T follicular helper cell (primary cell): ENCODE measurements at places on chromosomes 5 and 9.

- no peak for DNase-seq
Observed at GRCh38 chr9:106620866-106621265, 242.1 kb upstream of the ZNF462 start.

GRCh38 chr5:93349613-93350012 is 231.4 kb downstream of the NR2F1-AS1 start:
- DNase-seq, result no peak

DNA sequence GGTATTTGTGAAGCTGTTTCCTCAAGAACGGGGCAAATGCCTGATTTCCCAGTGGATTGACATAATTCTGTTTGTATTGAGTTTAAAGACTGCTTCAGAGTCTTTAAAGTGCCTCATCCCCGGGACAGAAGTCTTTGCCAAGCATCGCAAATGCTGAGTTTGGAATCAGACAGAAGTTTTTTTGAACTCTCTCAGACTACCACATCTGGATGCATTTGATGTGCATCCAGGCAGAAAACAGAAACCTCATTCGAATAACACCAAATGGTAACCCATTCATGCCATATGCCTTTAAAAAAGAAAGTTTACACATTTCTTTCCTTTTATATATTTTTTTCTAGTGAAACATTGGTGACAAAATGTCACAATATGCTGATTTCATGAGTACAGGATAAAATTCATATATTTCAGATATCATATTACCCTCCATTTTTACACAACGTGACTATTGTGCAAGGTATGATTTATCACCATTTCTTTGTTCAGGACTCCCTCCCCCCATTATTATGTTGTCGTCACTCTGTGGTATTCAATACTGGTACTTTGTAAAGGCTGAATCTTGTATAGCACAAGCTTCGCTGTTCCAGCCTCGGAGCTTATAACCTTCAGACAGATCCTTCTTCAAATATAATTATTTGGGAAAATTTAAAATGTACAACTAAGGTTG is 91.1 kb downstream of the ZNF608 start:
- no peak for DNase-seq

- DNase-seq, result no peak
Observed at GRCh38 chr9:111407813-111408212, 76.4 kb downstream of the ECPAS start.

GRCh38 chr5:134851307-134851923 is 5.6 kb downstream of the C5orf24 start:
- DNase-seq, result no peak

GRCh38 chr5:34682926-34683623 is 26.9 kb downstream of the RAI14 start:
- DNase-seq, result no peak

DNA sequence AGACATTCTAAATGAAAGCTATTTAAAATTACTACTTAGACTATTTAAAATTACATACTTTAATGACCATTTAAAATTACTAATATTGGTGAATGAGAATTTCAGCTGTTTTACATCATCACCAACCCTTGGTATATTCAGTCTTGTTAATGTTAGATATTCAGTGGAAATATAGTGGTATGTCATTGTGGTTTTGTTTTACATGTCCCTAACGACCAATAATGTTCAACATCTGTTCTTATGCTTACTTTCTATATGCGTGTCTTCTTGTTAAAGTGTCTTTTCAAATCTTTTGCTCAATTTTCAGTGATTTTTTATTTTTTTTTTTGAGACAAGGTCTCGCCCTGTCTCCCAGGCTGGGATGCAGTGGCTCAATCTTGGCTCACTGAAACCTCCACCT is 279.3 kb upstream of the TARS1 start:
- no peak for DNase-seq

DNA sequence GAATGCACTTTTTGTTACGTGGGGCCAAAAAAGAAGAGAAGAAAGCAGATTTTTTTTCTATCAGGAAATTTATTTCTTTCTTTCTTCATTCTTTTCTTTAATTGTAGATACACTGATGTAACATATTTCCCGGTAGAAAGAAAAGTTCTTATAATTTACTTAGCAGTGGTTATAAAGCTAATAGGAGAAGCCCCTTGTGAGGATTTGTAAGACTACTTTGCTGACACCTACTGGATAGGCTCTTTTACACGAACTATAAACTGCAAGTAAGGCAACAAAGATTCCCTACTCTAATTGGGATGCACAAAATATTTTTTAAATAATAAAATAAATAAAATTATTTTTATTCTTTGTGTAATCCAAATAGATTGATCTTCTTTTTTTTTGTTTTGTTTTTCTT is 284.4 kb downstream of the DNAH5 start:
- DNase-seq, result no peak

DNA sequence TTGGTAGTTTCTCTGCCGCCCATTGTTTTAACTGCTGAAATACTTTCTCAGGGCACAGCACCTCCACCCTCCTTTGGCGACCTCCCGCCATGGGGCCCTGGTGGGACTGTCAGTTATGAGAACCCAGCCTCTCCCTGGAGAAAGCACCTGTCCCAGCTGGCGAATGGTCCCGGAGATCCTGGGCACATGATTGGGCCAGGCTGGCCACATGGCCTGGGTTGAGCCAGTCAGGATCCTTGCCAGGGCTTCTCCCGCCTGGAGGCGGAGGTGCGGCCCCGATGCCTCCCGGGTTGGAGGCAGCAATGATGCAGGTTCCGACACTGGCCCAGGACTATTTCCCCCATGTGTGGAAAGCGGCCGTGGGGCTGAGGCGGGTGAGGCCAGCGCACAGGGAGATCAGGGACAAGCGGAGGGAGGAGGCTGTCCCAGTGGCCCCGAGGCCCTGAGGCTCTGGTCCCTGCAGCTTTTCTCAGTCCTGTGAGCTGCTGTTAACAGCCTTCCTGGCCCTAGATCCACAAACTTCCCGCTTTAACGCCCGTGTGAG is 13.6 kb downstream of the UNC5A start:
- DNase-seq, result no peak

DNA sequence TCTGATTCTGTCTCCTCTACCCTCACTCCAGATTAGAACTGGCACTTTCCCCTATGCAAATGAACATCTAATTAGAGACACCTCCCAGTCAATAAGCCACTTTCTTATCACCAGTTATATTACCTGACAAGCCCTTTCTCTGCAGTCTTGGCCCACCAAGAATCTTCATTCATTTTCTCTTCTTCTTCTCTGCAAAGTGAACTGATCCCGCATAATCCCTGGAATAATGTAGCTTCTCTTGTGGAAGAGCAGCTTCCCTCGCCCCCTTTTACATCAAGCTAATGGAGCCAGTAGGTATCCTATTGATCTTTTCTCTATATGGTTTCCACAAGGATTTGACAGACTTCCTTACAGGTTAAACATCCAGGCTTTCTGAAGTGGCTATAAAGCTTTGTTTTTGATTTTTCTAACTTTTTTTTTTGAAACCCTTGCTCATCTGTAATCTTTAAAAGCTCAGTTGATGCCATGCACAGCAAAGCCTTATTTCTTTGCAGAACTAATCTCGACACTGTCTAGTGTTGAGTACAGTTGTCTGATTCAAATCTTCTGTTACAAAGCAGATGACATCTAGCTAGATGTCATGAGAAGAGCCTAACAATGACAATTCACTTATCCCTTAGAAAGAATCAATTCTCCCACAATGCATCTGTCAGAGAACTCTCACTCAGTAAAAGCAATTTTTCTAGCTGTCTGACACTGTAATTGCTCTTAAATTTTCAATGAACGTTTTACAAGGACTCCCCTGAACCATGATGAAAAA is 281.4 kb downstream of the ISL1 start:
- DNase-seq, result no peak

- DNase-seq, result no peak
Observed at GRCh38 chr9:90773617-90774016, 28.0 kb upstream of the SYK start.

DNA sequence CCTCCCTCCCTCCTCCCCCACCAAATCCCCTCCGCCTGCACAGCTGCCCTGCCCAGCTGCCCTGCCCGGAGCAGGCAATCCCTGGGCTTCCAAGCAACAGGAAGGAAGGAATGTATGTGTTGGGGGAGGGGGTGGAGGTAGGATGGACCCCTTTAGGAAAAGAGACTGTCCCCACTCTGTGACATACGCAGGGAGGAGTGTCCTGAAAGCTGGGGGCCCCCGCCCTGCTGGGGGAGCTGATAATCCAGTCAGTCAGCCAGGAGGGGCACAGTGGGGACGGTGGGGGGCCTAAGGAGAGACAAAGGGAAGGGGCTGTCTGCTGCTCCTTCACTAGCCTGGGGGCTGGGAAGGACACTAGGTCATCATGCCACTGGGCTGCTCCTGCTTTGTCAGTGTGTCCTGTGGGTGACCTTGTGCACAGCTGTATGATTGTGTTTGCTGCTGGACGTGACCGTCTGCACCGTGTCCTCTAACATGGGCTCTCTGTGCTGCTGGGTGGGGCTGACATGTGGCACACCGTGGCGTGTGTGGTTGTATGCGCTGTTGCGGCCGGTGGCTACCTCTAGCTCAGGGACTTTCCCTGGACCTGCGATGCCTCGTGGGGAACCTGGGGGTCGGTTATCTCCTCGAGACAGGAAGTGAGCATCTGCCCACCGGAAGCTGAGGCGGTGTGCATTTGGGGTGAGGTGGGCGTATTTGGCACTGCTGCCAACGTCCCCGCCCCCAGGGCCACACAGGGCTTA is 3.0 kb downstream of the N4BP3 start:
- DNase-seq, result no peak

DNA sequence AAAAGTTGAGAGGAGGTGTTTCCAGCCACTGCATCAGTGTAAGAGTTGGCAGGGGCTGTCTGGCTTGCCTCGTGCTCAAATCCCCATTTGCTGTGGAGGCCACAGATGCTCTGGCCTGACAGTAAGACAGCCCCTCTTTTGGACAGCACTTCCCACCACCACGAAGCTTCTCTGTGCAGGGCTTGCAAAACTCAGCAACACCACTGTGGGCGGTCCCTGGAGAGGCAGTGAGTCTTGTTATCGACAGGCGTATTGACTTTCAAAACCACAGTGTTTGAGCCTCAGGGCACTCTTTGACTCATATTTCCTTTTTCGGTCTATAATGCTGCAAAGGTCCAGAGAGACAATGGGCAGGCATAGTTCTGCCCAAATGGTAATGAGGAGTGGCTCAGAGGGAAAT is 539.5 kb downstream of the EBF1 start:
- no peak for DNase-seq

GRCh38 chr5:78545406-78545805 is 103.2 kb downstream of the LHFPL2 start:
- no peak for DNase-seq

DNA sequence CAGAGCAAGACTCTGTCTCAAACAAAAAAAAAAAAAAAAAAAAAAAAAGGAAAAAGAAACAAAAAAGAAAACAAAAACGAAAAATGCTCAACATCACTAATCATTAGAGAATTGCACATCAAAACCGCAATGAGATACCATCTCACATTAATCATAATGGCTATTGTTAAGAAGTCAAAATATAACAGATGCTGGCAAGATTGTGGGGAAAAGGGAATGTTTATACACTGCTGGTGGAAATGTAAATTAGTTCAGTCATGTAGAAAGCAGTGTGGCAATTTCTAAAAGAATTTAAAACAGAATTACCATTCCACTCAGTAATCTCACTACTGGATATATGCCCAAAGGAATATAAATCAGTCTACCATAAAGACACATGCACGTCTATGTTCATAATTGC is 50.4 kb upstream of the PRR16 start:
- no peak for DNase-seq

DNA sequence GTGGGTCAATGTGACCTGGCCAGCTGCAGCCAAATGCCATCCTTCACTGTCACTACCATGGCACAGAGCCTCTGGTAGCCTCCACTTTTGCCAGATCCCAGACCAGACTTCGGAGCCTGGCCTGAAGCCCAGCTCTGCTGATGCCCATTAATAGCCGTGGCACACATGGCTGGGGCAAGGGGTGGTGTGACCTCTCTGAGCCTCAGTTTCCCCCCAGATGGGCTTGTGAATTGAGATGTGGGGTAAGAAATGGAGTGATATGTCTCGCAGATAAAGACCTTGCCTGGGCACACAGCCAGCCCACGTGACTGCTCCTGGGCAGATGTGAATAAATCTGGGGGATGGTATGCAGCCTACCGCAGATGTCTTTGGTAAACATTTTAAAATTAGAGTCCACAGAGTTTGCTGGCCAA is 13.9 kb downstream of the SUSD3 start:
- no peak for DNase-seq

- no peak for DNase-seq
Observed at GRCh38 chr5:149133795-149134777, 7.2 kb upstream of the ABLIM3 start.

DNA sequence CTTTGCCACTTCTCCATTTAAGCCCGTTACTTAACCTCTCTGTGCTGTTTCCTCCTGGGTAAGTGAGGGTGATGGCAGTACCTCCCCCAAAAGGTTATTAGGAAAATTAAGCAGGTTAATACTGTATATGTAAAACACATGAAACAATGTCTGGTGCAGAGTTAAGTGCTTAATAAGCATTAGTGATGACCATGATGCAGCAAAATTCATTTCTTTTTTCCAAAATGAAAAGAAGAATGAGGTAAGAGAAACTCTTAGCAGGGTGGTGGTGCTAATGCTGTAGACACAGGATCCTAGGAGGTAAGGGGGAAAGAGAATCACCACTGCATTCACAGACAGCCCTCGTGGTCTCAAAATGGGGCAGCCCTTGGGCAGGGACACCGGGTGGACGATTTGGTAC is 115.1 kb upstream of the RAI14 start:
- DNase-seq, result no peak

DNA sequence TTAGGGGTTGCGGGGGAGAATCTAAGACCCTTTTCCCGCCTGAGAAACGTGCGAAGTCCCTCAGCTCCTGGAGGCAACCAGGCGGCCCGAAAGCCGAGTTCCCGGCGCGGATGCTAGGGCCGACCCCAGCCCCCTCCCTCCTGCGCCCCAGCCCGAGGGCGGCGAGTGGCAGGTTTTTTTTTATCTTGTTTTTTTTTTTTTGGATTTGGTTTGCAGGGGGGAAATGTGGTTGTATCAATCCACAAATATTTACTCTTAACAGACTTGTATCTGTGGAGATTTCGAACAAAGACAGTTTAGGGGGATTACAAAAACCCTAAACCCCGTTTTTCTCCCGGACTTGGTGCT is 10.7 kb downstream of the LMX1B start:
- no peak for DNase-seq

- no peak for DNase-seq
Observed at GRCh38 chr5:150989695-150990094, 30.7 kb upstream of the GPX3 start.

- DNase-seq, result no peak
Observed at GRCh38 chr5:50922942-50923767, 256.7 kb downstream of the PARP8 start.

DNA sequence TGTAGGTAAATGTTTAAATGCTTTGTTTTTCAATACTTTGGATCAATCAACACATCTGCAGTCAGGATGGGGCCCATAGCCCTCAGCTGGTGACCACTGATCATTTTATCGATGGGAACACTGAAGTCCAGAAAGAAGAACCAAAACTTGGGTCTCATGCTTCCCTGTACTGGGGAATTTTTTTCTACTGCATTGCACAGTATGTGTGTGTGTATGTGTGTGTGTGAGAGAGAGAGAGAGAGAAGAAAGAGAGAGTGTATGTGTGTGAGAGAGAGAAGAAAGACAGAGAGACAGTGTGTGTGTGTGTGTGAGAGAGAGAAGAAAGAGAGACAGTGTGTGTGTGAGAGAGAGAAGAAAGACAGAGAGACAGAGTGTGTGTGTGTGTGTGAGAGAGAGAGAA is 202.9 kb upstream of the MSX2 start:
- DNase-seq, result no peak
